ENCODE measurements at places on chromosomes 1 and 21.

DNA sequence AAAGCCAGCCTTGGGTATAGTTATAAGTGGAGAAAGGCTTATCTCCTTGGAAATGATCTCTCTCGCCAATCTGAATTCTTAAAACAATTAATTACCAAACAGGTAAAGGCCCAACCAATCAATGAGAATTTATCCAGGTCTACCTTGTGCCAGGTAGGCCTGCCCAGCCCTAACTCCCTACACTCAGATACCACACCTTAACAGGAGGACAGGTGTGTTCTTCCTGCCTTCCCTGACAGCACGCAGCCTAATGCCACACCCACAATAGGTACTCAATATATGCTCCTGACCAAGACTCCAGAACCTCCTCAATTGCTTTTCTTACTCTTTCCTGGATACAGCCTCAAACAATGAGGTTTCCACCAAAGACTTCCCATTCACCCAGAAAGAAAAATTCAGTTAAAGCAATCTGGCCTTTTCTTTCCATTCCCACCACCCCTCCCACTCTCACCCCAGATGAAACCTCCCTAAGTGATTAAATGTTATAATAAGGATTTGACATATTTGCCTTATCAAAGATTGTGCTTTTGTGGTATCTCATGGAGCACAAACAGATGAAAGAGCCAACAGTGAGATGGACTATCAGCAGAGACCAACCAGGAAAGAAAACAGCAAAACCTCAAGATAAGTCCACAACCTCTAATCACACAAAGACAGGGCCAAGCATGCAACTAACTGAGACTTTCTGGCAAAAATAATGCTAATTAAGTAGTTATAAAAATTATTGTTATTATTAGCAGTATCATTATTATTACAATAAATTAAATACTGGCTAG lies 25.6 kb downstream of the TRABD2B start:
- no peak for DNase-seq

DNA sequence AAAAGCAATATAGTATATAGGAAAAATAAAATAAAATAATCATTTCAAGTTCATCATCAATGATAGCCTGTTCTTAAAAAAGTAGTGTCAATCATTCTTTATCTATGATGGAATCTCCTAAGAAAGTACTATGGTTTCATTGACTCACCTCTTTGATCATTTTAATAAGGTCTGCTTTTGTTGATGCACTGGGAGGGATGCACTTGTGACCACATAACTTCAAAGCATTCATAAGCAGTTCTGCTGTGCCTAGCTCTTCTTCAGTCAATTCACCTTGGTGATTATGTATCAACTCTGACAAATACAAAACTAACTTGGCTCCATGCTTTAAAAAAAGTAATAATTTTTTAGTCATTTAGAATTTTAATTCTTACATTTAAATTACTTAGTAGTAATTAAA lies 84.8 kb upstream of the GNG4 start:
- no peak for DNase-seq

DNA sequence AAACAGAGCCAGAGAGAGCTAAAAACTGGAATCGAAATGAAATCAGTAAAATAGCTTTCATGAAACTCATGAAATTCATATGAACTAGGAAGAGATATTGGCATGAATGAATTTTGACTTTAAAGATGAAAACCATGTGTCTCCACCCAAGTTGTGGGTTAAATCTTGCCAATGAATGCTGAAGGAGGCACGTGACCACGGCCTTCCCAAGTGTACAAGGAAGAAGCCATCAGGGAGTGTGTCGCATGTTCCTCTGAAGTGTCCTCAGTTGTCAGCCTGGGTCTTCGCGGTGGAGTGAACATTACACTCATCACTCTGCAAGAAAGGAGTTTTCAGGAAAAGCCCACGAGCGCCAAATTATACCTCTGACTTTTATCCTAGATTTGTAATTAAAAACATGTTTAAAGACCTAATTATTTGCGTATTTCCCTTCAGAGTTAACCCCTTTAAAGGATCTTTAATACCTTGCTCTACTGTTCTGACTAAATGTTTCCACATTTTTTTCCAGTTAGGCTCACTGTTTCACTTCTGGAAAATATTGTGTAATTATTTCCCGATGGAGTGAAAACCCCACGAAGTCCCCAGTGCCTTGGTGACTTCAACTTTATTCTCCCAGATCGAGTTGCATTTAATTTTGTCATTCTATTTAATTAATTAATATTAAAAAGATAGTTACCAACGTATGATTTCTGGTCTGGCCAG lies 118.3 kb downstream of the DHRS3 start:
- DNase-seq, result no peak

- DNase-seq, result no peak
These were observed 196.3 kb downstream of the CAMTA1 start for GRCh38 chr1:6981595-6981994.

DNA sequence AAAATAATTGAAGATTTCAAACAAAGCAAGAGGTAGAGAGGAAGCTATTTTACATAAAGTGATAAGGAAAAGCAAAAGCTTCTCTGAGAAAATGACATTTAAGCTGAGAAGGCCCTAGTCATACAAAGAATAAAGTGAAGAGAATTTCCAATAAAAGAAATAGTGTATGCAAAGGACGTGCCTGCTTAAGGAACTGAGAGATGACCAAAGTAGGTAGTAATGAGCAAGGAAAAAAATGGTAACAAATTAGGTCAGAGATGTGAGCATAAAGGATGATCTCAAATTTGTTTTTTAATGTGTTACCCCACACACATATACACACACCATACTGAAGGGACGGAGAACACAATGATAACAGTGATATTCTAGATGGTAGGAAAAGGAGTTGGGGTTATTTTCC lies 46.4 kb downstream of the NRIP1 start:
- no peak for DNase-seq
